ENCODE measurements at places on chromosomes 2 and 18.

GRCh38 chr2:99085421-99085820 is 56.1 kb upstream of the C2orf15 start:
- DNase-seq = peak; percentile 24

- no peak for DNase-seq
These were observed 1.2 kb downstream of the TMEM237 start for GRCh38 chr2:201642086-201642578.

GRCh38 chr2:125216321-125216720 is 1191.2 kb downstream of the CNTNAP5 start:
- no peak for DNase-seq

GRCh38 chr2:2188344-2188920 is 142.6 kb downstream of the MYT1L start:
- DNase-seq = no peak
